Esophagus squamous epithelium (tissue), 5 donors: ENCODE measurements at places on chromosomes 2 and 18.

DNA sequence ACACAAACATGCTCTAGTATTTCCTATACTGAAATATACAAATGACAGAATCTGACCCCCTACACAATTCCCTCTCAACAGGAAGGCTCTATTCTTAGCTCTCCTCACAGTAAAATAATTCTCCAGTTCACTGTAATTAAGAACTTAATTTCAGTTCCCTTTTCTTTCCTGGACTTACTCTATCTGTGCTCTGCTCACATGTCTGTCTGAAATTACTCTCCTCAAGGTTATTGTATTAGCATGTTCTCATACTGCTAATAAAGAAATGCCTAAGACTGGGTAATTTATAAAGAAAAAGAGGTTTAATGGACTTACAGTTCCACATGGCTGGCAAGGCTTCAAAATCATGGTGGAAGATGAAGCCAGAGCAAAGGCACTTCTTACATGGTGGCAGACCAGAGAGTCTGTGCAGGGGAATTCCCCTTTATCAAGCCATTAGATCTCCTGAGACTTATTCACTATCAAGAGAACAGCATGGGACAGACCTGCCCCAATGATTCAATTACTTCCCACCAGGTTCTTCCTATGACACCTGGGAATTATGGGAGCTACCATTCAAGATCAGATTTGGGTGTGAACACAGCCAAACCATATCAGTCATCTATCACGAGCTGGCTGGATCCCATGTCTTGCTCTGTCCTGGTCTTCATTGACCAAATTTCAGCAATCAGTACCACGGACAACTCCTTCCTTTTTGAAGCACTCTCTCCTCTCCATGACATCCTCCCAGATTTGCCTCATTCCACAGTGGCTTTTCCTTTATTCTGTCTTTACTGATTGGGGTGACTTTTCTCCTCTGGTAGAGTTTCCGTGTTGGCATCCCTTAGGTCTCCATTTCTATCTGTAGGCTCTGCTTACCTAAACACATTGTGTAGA is 110.9 kb downstream of the GALR1 start:
- H3K36me3 ChIP-seq, result no peaks in the 10 kb centered on the region
- no peaks in the 10 kb centered on the region for H3K27me3 ChIP-seq
- no peak overlapping the region for H3K27ac ChIP-seq
- no peaks in the 10 kb centered on the region for H3K4me1 ChIP-seq
- no peak overlapping the region for H3K4me3 ChIP-seq
- DNase-seq, result no peak

- H3K4me3 ChIP-seq, result no peak overlapping the region
- H3K27ac ChIP-seq, result peak overlapping the region; percentile 61
- no peaks in the 10 kb centered on the region for H3K27me3 ChIP-seq
- H3K4me1 ChIP-seq, result no peaks in the 10 kb centered on the region
- DNase-seq, result no peak
These were observed 42.7 kb downstream of the GFPT1 start for GRCh38 chr2:69344305-69344704.

DNA sequence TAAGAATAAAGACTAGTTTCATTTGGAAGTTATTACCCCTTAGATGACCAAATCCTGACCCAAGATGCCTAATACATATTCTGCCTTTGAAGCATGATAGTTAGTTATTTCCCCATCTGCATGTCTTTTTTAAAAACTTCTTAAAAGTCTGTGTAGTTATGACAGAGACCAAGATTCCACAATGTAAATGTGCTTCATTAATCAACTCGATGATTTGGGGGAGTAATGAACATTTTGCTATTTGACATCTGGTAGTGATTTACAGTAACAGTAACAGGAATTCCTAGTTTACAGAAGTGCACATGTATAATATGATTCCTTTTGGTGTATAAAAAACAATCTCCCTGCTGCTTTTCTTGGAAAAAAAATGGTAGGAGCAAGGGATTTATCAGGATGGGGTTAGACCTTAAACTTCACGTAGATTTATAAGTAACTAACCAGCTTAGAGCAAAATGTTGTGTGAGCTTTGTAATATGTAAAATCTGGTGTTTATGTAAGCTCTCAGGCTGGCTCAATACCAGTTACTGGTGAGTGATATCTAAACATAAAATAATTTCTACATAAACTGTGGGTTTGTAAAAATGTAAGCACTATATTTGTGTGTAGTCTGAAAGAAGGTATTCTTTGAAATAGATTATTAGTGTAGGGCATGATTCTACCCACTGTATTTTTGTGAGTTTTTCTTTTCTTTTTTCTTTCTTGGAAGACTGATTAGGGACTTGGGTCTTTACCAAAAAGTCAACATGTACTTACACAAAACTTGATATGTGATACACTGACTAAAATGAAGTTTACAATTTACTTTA is 641.6 kb downstream of the EPHA4 start:
- H3K4me3 ChIP-seq, result no peak overlapping the region
- no peaks in the 10 kb centered on the region for H3K36me3 ChIP-seq
- no peak for DNase-seq
- no peaks in the 10 kb centered on the region for H3K4me1 ChIP-seq
- H3K27me3 ChIP-seq, result no peaks in the 10 kb centered on the region
- no peak overlapping the region for H3K27ac ChIP-seq

- DNase-seq, result no peak
- no peak overlapping the region for H3K27ac ChIP-seq
- no peaks in the 10 kb centered on the region for H3K4me1 ChIP-seq
These were observed 281.9 kb downstream of the SRBD1 start for GRCh38 chr2:45329045-45329677.

- H3K36me3 ChIP-seq, result no peaks in the 10 kb centered on the region
- no peaks in the 10 kb centered on the region for H3K27me3 ChIP-seq
- no peaks in the 10 kb centered on the region for H3K4me1 ChIP-seq
- no peak for DNase-seq
- no peak overlapping the region for H3K27ac ChIP-seq
These were observed 95.1 kb upstream of the L3MBTL4 start for GRCh38 chr18:6509832-6510231.

GRCh38 chr2:119294671-119295070 is 71.0 kb downstream of the STEAP3 start:
- H3K27ac ChIP-seq, result no peak overlapping the region
- H3K4me3 ChIP-seq, result no peak overlapping the region
- peaks cover 17% of the 10 kb centered on the region for H3K4me1 ChIP-seq
- H3K27me3 ChIP-seq, result no peaks in the 10 kb centered on the region
- no peak for DNase-seq
- no peaks in the 10 kb centered on the region for H3K36me3 ChIP-seq

DNA sequence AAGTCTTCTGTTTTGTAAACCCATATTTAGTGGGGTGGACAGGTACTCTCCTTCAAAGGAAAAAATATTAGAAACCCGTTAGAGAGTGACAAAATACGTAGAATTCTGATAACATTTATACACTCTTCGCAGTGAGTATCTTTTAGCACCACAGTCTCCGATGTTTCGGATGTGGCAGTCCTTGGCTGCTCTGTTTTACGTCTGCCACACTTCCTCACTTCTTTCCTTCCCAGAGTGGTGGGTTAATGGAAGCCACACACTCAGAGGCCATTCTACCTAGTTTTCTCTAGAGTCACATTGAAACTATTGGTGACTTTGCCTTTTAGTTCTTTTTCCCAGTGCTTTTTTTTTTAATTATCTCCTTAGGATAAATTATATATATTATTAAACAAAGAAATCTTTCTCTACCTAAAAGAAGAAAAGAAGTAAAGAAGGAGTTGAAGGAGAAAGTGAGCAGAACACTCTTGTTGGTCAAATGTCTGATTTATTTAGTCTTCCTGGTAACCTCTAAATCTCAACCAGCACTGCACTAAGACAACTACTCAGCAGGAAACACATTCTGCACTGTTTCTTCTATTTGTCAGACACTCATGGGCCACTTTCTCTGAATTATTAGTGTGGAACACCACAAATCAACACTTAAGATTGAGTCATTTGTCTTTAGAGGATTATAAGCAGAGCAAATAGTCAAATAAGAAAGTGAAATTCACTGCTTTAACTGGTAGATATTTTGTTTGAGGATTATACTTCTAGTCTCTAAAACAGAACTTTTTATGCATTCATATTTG is 451.3 kb upstream of the TMEFF2 start:
- no peak for DNase-seq
- no peak overlapping the region for H3K27ac ChIP-seq
- H3K4me1 ChIP-seq, result no peaks in the 10 kb centered on the region
- no peaks in the 10 kb centered on the region for H3K27me3 ChIP-seq
